ENCODE measurements at places on chromosomes 11 and 22.

DNA sequence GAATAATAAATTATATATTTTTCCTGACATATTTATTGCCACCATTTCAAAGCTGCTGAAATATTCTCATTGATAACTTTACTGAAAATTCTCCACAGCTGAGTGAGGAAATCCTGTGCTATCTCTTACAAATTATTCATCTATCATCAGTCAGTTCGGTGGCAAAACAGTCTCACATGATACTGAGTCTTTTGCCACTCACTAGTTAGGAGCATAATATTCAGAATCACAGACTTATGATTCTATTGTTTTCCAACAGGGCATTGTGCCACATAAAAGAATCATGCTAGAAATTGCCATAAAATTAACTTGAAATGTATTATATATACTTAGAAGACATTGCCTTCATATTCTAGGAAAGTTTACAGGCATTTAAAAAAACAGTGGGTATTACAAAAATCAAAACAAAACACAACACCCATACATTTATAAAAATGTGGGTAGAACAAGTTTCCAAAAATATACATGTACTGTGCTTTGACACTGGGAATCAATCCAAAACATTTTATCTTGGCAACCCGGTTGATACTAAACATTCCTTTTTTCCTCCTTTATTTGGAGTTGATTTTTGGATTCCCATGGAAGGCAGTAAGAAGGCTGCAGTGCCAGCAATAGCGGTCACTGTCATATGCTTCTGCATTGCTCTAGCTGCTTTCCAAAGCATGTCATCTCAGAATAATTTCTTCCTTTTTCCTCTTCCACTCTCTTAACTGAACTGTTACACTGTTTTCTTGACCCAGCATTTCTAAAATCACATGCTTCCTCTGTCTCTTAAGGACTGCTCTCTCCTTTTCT is 42.5 kb downstream of the ATG16L2 start:
- DNase-seq: no peak

- DNase-seq: no peak
Observed at GRCh38 chr11:126355926-126356897, 726 bp downstream of the ST3GAL4 start.

- no peak for DNase-seq
Observed at GRCh38 chr22:45503816-45504372, 1.2 kb downstream of the FBLN1 start.

DNA sequence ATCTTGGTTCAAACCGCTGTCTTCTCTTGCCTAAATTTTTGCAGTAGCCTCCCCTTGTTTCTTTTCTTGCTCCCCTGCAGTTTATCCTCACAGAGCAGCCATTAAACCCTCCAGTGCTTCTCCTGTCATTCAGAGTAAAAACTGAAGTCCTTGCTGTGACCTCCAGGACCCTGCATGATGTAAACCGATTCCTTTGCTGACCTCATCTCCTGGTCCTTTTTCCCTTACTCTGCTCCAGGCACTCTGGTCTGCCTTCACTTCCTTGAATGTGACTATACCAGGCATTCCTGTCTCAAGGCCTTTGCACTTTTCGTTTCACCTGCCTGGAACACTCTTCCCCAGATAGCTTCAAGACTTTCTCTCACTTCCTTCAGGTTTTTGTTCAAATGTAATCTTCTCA is 152.0 kb downstream of the WNT11 start:
- DNase-seq: no peak

- no peak for DNase-seq
Observed at GRCh38 chr11:69444381-69445130, 36.9 kb upstream of the LINC01488 start.

DNA sequence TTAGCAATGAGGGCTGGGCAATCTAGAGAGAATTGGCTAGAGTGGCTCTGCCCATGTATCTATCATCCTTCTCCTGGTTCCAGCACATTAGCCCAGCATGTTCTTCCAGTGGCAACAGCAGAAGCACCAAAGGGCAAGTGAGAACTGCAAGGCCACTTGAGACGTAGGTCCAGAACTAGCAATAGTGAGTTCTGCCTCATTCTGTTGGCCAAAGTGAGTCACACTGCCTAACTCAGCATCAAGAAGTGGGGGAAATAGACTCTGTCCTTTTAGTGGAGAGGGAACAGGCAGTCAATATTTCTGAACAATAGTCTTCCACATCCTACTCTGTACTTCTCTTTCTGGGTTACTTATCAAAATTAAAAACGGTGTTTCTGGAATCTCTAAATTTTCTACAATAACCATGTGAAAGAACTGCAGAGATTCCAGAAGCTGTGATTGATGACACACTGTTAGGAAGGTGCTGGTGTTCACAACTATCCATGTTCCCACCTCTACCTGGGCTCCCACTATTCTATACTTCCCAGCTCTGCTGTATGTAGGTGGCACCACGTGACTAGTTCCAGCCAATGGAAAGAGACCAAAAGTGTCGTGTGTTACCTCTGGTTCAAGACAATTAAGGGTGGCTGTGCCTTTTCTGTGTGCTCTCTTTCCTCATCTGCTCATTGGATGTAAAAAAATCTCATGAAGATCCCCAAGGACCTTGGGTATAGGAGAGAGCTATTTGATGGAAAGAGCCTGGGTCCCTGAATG is 23.4 kb upstream of the GRK3 start:
- DNase-seq: no peak

GRCh38 chr11:83865636-83866461 is 579.7 kb upstream of the CCDC90B start:
- DNase-seq: peak; percentile 3

GRCh38 chr11:72832301-72833082 is 18.3 kb downstream of the ATG16L2 start:
- no peak for DNase-seq

- no peak for DNase-seq
Observed at GRCh38 chr11:56624661-56625110, 10.0 kb upstream of the OR5M1 start.

DNA sequence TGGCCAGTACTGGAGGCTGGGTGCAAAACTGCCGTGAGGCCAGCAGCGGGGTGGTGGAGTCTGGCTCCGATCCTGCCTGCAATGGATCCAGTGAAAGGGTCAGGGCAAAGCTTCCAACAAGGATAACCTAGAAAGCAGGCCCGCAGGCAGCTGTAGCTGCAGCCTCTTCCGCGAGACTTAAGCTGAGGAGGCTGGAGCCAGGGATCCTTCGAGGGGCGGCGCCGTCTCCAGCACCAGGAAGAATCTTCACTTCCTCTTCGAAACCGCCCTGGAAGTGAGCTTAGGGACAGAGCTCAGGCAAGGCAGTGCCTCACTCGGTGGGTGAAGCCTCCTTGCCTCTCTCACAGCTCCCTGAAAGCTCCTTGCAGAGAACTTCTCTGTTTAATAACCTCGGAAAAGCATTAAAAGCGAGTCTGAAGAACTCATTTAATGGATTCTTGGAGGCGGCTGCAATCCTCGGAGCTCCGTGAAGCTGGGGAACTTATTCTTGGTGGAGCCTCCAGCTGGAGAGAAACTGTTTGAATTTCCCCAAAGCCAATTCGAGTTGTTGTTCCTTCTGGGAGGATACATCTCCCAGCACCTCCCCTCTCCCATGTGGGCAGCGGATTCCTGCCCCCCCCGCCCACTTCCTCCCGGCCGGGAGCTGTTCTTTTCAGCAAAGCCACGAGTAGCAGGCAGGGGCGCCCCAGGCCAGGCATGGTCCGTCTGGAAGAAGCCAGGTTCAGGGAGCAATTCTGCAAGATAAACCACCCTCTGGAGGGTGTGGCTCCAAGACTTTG is 169.9 kb downstream of the CTTN start:
- peak; percentile 53 for DNase-seq

GRCh38 chr11:64081745-64082442 is 46.2 kb downstream of the FLRT1 start:
- peak; percentile 67 for DNase-seq

GRCh38 chr11:134082990-134083389 is 14.1 kb downstream of the JAM3 start:
- no peak for DNase-seq

- no peak for DNase-seq
Observed at GRCh38 chr11:36743039-36743438, 145.0 kb upstream of the RAG2 start.

DNA sequence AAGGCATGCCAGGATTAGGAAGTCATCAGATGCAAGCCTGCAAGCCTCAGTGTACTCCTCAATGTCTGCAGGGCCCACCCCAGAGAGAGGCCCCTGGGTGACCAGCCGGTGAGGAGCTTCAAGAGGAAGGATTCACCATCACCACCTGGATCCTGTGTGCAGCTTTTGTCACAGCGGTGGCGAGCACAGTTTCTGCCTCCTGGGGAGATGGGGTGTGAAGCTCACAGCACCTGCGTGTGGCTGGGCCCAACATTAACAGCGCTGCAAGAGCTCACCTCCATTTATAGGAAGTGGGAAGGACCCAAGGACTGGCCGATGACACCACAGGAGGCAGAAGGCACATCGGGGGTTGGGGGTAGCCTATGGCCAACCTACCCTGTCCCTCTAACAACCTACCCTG is 235.3 kb downstream of the CTTN start:
- no peak for DNase-seq

GRCh38 chr11:117670443-117670842 is 126.6 kb downstream of the DSCAML1 start:
- peak; percentile 14 for DNase-seq

DNA sequence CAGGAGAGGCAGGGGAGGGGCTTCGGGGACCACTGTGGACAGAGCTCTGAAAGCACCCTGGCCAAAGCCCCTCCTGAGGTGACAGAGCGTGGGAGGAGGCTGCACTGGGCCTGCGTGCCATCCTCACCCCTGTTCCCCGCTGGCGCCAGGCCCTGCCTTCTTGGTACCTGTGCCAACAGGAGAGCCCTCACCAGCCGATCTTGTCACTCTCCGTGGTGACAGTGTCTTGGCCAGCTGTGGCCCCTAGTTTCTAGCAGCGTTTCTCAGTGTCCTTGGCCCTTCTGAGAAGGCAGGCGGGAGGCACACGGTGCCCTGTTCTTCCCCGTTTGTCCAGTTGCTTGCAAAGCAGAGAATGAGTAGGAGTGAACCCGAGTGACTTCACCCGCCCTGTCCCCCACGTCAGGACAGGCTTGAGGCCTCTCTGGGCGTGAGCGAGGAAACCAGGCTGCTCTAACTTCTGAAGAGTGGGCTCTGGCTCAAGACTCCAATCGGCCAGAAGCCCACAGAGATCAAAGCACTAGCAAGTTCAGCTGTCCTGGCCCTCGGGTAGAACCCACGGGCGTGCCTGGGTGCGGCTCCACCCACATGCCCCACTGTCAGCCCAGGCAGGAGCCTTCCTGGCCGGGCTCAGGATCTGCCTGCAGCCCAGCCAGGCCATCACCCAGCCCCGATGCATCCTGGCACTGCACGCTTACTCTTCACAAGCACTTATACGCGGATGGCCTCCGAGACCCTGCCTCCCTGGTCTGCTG is 60.2 kb upstream of the EMID1 start:
- DNase-seq: no peak

DNA sequence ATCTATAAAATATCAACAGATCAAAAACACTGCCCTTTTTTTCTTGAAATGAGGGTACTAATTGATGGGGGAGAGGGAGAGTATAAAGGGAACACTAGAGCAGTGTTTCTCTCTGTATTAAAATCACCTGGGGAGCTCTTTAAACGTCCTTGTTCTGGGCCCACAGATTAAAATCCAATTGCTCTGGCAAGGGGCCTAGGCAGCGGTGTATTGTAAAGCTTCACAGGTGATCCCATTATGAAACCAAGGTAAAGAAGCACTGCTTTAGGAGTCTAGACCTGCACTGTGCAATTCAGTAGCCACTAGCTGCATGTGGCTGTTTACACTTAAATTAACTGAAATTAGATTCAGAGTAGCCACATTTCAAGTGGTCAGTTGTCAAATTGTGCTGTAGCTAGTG is 3.0 kb downstream of the AQP11 start:
- DNase-seq: no peak

- DNase-seq: no peak
Observed at GRCh38 chr11:15967166-15967565, 389.2 kb downstream of the SOX6 start.

DNA sequence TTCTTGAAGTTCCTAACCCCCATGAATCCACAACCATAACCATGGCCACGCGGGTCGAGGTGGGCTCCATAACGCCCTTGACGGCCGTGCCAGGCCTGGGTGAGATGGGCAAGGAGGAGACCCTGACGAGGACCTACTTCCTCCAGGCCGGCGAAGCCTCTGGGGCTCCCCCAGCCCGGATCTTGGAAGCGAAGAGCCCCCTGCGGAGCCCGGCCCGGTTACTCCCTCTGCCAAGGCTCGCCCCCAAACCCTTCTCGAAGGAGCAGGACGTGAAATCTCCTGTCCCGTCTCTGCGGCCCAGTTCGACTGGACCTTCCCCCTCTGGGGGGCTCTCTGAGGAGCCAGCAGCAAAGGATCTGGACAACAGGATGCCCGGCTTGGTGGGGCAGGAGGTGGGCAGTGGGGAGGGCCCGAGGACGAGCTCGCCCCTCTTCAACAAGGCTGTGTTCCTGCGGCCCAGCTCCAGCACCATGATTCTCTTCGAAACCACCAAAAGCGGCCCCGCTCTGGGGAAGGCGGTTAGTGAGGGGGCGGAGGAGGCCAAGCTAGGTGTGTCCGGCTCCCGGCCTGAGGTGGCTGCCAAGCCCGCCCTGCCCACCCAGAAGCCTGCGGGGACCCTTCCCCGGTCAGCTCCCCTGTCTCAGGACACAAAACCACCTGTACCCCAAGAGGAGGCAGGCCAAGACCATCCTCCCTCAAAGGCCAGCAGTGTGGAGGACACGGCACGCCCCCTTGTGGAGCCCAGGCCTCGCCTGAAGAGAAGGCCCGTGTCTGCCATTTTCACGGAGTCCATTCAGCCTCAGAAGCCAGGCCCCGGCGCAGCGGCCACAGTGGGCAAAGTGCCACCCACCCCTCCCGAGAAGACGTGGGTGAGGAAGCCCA is 75.7 kb downstream of the KIAA1671 start:
- no peak for DNase-seq

GRCh38 chr11:34236572-34236971 is 121.2 kb downstream of the ABTB2 start:
- DNase-seq: no peak

GRCh38 chr11:120794748-120795147 is 229.2 kb upstream of the TBCEL start:
- DNase-seq: no peak

- no peak for DNase-seq
Observed at GRCh38 chr11:133619973-133620372, 87.7 kb upstream of the OPCML start.

GRCh38 chr22:31852691-31853421 is 91.5 kb upstream of the YWHAH start:
- no peak for DNase-seq

DNA sequence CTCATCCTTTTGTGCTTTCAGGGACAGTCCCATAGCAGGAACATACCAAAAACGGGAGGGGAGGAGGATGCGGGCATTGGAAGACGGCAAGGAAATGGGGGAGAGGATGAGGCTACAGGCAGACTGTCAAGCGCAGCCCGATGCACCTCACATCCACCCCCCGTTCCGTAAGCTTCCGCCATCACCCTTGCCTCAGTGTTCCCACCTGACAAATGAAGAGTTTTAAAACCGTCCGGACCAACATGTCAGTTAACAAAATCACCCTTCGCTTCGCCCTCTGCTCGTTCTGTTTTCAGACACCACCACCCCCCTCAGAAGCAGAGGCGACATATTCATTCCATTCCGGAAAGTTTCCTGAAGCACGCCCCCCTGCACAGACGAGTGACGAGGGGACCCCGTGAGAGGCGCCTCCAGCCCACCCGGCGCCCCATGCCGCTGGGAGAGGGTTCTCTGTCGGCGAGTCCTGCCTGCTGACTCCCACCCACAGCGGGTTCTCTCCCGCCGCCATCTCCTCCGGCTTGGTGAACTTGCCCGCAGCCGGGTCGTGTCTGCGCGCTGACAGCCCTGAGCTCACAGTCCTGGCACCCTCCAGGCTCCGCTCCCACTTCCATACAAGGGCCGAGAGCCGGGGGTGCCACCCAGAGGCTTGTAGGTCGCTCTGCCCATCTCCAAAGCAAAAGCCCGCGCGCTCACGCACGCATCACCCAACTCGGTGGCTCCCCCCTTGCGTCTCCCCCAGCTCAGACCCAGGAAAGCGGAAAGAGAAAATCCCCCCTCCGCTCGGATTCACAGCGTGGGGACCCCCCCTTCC is 1.5 kb downstream of the IGSF9B start:
- no peak for DNase-seq
